Breast epithelium (tissue), 4 donors: ENCODE measurements at places on chromosomes 2 and 18. TPM values are rescaled to one million over a fixed set of nuclear protein-coding genes. Genes with fewer than 3 reads are reported as not detected.

DNA sequence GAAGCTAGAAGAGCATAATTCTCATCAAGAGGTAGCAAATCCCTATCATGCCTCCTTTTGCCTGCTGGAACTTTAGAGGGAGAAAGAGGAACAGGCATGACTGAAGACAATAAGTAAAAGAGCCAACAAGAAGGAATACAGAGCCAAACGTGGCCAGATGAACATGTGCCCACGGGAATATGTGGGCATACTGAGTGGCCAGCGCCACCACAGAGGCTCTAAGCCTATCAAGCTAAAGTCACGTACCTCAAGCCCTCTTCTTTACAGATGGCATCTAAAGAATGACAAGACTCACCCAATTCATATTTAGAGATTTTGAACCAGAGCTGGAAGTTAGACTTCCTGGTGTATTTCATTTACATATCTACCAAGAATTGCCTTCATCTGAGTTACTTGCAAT is 59.9 kb upstream of the ITGA4 start:
- no peaks in the 10 kb centered on the region for H3K36me3 ChIP-seq
- DNase-seq, result no peak
- no peak overlapping the region for H3K27ac ChIP-seq
- no peak overlapping the region for H3K4me3 ChIP-seq

GRCh38 chr18:825891-826585 is 14.0 kb upstream of the YES1 start:
- no peaks in the 10 kb centered on the region for H3K36me3 ChIP-seq
- no peak overlapping the region for H3K4me3 ChIP-seq
- H3K27me3 ChIP-seq, result no peaks in the 10 kb centered on the region

DNA sequence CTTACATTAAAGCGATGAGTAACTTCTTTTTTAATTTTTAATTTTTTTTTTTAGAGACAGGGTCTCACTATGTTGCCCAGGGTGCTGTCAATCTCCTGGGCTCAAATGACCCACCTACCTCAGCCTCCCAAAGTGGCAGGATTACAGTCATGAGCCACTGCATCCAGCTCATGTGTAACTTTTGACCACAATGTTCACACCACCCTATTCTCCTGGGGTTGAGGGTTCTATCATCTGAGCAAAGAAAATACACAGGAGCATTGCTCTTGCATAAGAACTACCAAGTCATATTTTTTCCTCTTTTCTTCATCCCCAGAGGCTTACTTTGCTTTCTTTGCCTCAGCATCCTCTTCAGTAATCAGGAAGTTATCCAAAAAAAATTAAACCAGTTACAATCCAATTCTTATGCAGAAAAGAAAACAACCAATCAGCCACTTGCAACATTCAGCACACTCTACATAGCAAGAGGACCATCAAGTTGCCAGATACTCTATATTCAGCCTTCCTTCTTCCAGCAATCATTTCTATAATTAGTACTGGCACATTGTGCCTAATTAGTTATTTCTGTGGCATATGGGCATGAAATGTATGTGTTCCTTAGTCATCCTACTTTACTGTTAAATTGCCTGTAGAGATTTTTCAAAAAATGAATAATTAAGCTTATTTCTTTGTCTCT is 345.6 kb downstream of the AKAIN1 start:
- no peaks in the 10 kb centered on the region for H3K36me3 ChIP-seq
- H3K27ac ChIP-seq, result no peak overlapping the region
- H3K27me3 ChIP-seq, result no peaks in the 10 kb centered on the region
- no peak overlapping the region for H3K4me3 ChIP-seq
- DNase-seq, result no peak
- H3K4me1 ChIP-seq, result no peaks in the 10 kb centered on the region

GRCh38 chr18:22544626-22545025 is 126.9 kb upstream of the CTAGE1 start:
- H3K36me3 ChIP-seq, result no peaks in the 10 kb centered on the region
- H3K27me3 ChIP-seq, result no peaks in the 10 kb centered on the region

DNA sequence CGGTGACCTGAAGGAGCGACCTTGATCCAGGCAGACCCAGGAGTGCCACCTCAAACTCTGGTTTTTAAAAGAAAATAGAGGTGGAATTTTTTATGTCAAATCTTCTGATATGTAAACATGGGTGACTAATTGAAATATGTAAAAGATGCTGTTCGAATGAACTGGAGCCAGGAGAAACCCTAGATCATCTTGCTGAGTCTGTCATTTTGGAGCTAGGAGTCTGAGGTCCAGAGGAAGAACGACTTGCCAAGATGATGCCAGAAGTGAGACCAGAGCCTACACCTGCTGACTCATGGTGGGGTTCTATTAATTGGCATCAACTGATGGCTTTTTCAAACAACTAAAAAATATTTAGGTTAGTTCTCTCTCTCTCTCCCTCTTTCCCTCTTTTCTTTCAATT is 74.1 kb downstream of the ACAA2 start:
- no peak overlapping the region for H3K4me3 ChIP-seq
- no peaks in the 10 kb centered on the region for H3K36me3 ChIP-seq

POTEC gene
- not detected for total RNA-seq

IL1RL1 gene
- 6.3 TPM for total RNA-seq
